ENCODE measurements at places on chromosomes 5 and 9.

DNA sequence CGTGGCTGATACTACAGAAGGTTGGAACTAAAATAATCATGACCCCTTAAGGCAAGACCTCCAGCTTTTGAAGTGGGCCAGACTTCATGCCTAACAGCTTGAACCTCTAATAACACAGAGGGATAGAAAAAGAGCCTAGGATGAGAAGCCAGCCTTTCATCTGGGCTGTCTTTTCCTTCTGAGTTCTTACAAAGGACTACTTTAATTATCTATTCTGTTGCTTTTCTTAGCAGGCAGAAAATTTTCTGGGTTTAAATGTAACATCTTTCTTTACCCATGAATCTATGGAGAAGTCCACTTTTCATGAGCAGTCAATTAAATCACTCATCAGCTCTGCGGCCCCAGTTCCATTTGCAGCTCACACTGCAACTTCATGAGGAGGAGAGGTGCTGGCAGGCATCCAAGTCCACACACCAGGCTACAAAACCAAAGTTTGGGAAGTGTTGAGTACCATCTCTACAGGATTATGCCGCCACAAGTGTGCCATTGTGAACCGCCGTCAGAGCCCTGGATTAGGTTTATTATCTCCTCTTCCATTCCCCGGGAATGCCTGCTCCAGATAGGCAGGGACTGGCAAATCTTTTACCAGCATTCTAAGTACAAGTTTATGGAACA is 192.0 kb downstream of the TLE4 start:
- no peak for DNase-seq

DNA sequence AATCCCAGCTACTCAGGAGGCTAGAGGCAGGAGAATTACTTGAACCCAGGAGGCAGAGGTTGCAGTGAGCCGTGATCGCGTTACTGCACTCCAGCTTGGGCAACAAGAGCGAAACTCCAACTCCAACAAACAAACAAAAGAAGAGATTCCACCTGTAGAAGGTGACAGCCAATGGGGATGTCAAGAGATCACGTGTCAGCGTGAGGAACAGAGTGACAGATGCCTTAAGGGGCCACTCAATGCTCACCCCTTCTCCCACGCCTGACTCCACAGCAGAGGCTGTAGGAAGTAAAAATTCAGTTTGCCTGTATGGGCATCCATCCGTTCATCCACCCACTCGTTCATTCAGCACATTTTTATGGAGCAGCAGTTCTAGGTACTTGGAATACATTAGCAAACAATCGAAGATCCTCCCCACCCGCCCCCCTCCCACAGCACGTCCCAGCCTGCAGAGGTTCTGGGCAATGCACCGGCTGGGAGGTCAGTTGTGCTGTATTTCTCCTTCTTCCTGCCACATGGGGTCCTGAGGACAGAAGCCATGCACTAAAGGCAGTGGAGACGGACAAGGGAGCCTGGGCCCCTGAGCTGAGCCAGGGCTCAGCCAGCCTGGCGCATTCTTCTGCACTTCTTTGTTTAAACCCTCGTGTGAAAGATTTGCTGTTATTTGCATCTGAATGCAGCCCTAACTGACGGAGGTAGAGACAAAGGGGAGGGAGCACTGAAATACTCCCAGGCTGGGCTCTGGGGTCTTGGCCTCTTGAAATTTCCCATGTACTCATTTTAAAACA is 11.3 kb upstream of the RNF130 start:
- DNase-seq = no peak

GRCh38 chr9:13083963-13084528 is 195.4 kb downstream of the MPDZ start:
- no peak for DNase-seq

- DNase-seq = no peak
These were observed 132.0 kb upstream of the FAM120A start for GRCh38 chr9:93319301-93319991.

GRCh38 chr5:53480416-53481158 is at the start of gene FST:
FST (plus strand) TSS chr5:53480629; CDS start chr5:53480792, 163 bp downstream.
- no peak for DNase-seq

DNA sequence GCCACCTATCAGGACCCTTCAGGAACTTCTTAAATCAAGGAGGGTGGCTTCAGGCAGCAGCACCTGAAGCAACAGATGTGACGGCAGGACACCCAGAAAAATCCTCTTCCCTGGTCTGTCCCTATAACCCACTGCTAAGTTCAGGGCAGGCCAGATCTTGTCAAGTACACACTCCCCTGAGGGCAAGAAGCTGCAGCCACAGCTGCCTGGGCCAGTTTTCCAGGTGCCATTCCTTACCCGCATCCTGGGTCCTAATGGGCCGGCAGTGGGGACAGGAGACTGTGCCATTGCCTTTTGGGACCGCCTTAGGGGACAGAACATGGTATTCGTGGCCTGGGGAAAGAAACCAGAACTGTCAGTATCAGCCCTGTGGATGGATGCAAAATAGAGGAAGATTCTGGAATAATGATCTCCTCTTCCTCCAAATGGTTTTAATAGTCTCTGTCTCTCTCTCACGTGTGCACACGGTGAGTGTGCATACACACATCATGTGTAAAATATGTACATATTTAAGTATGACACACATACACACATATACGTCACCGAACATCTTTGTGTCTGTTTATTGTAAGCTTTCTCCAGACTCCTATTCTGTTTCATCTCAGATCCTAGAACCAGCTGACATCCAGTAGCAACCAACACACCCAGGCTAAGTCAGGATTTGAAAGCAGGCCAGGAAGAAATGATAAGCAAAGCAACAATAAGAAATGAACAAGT is 14.0 kb downstream of the ORM2 start:
- no peak for DNase-seq

GRCh38 chr5:126385524-126386502 is 37.4 kb upstream of the GRAMD2B start:
- DNase-seq = no peak

DNA sequence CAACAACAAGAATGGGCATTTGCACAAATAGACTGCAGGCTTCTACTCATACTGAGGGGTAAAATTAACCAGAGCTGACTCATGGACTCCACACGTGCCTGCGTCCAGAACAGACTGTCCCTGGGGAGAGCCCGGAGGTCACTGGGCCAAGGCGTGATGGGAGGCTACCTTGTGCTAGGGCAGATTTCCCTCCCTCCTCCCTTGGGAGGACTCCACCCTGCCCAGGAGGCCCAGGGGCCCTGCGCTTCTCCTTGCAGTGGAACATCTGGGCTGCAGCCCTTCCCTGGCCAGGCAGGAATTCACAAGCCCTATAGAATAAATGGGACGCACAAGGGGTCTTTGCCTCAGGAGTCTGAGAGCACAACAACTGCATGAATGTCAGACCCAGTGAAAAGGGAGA is 35.6 kb downstream of the IRX2 start:
- no peak for DNase-seq

DNA sequence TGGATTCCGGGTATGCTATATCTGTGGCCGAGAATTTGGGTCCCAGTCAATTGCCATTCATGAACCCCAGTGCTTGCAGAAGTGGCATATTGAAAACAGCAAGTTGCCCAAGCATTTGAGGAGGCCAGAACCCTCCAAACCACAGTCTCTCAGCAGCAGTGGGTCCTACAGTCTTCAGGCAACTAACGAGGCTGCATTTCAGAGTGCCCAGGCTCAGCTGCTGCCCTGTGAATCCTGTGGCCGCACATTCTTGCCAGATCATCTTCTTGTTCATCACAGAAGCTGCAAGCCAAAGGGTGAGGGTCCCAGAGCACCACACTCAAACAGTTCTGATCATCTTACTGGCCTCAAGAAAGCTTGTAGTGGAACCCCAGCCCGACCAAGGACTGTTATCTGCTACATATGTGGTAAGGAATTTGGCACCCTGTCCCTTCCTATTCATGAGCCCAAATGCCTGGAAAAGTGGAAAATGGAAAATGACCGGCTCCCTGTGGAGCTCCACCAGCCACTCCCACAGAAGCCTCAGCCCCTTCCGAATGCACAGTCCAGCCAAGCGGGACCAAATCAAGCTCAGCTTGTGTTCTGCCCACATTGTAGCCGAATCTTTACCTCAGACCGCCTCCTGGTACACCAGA is 23.0 kb downstream of the ZNF474 start:
- DNase-seq = no peak

- no peak for DNase-seq
These were observed 52.0 kb upstream of the PTGER4 start for GRCh38 chr5:40627706-40628105.

DNA sequence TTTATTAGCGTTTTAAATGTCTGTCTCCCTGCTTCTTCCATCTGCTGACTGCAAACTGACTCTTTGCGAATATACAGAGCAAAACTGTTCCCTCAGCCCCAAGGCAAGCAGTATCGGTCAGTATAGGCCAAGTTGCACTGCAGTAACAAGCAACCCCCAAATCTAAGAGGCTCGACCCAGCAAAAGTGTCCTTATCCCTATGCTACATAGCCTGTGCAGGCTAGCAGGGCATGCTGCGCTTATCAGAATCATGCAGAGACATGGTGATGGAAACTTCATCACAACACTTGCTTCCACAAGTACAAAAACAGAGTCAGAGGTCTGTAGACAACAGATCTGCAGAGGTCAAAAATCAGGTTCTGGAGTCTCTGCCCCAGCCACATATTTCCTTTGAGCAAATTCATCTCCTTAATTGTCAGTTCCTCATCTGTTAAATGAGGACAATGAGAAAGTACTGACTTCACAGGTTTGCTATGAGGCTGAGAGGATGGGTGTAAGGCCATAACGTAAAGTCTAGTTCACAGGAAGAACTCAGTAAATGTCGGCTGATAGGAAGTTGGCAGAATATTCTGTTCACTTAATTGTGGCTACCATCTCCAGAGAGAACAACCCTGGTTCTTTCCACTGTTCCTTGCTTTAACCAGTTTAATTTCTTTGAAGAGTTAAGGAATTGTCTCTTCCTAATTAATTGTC is 9.6 kb upstream of the IL17B start:
- DNase-seq = no peak

GRCh38 chr5:129141696-129142095 is 47.1 kb downstream of the ISOC1 start:
- DNase-seq = no peak

DNA sequence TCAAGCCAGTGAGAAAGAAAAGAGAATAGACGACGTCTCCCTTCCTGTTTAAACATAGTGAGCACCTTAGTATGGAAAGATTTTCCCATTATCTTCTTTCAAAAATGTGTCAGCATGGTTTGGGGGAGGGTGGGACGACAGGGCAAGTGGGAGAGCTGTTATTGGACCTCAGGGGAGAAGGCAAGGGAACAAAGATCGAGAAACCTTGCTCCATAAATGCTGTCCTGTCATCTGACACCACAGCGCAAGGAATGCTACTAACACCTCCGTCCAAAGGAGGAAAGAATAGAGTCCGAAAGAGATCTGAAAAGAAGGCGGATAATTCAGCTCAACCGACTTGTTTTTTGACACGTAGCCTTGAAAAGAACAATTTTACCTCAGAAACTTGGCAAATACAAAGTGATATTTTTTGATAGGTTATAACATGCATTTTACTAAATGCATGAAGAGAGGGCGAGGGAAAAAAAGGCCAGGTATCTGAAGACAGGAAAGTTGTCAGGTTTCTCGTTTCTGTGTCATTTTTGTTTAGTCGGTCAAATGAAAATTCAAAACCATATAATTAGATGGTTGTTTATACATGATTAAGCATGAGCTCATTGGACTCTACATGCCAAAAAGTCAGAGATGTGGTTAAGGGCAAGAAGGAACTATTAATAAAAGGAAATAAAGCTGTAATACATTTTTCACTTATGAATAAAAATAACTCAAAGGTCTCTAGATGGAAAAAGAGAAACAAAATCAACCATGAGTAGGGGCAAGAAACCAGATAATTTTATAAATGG is 155.7 kb downstream of the GLIS3 start:
- no peak for DNase-seq

GRCh38 chr5:54307583-54307982 is 2.8 kb downstream of the ARL15 start:
- no peak for DNase-seq

- no peak for DNase-seq
These were observed 219.3 kb upstream of the TRIM32 start for GRCh38 chr9:116467740-116468351.

DNA sequence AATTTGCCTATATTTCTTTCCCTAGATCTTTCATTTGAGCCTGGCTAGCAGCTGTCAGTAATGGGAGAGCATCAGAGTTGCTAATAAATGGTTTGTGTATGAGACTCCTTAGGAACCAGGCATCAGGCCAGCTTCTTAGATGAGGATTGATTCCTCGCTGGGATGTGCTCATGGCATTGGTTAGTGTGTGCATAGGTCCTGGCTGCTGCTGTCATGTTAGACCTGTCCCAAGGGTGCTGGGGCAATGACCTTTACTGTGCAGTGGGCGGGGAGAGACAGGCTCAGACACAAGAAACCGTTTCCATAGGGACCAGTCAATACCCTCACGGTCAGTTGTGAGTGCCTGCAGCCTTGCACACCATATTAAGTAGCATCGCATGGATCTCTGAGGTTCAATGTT is 112.3 kb upstream of the NR3C1 start:
- DNase-seq = no peak

GRCh38 chr9:130352081-130352480 is 86.5 kb downstream of the HMCN2 start:
- no peak for DNase-seq

DNA sequence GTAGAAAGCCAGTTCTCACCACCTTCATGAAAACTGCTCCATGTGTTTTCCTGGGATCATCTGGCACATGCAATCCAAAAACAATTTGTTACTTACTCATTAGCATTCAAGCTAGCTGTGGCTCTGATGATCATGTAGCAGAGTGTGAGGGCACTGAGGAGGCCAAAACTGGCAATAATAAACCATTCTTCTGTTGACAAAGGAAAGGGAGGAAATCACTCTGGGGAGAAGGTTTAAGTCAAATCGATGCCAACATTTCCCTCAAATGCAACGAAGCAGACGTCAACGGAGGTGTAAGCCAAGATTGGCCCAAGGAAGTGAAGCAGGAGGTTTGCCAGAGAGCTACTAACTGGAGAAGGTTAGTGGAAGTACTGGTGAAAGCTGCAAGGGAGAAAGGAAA is 55.7 kb upstream of the TBC1D9B start:
- no peak for DNase-seq

- no peak for DNase-seq
These were observed 142.4 kb downstream of the C9orf50 start for GRCh38 chr9:129478461-129478860.

- no peak for DNase-seq
These were observed 151.9 kb downstream of the MACROH2A1 start for GRCh38 chr5:135246923-135247795.

DNA sequence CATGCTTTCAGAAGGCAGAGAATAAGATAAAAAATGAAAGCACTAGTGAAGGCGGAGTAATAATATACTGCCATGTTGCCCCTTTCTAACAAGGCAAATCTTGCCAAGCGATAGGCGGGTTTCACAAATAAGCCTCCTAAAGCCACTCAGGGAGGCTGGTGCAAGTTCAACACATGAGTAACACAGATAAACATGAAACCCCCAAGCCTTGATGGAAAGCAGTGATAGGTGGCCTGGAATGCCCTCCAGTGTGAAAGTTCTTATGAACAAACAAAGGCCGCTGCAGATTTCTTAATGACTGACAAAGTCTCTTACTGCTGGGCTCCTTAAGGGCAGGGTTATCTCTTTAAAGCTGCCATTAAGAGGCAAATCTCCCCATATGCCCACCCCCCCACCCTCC is 154.7 kb downstream of the ZDHHC21 start:
- DNase-seq = no peak
